ENCODE measurements at places on chromosomes 1 and 21.
A peak's percentile ranks its signal among the peaks of the same experiment; 100 is the strongest.

DNA sequence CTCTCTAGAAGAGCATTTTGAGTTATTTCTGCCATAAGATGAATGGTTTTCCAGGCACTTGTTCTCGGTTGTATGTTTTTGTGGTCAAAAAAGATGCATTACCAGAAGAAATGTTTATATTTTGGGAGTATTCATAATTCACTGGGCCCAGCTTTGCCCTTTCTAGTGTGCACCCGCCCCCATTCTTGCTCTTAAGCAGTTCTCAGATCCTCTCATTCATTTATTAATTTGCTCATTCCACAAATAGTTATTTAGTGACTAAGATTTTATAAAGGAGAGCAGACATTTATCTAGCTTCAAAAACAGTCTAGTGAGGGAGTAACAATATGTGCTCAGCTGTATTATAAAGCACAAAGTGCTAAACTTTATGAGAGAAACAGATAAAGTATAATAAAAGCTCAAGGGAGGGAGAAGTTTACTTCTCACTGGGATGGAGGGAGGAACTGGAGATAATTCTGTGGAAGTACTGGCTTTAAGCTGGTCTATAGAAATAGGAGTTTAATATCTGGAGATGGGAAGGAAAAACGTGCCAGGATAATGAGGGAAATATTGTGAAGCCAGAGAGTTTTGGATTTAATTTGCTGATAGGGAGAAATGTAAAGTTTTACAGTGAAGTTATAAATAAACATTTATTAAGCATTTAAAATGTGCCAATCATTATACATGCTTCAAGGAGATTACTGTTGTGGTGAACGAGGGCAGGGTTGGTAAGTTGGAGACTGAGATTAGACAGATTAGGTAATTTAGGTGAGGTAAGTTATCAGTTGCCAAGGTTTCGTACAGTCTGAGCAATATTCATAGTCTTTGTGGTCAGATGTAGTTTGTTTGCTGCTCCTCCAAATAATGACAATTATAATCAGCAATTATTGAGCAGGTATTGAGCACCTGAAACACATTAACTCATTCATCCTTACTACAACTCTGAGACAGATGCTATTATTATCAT lies 9.1 kb upstream of the MACF1 start:
- DNase-seq, result no peak

- DNase-seq, result peak; percentile 22
Measured at GRCh38 chr1:31483012-31483946, 70.3 kb downstream of the SERINC2 start.

DNA sequence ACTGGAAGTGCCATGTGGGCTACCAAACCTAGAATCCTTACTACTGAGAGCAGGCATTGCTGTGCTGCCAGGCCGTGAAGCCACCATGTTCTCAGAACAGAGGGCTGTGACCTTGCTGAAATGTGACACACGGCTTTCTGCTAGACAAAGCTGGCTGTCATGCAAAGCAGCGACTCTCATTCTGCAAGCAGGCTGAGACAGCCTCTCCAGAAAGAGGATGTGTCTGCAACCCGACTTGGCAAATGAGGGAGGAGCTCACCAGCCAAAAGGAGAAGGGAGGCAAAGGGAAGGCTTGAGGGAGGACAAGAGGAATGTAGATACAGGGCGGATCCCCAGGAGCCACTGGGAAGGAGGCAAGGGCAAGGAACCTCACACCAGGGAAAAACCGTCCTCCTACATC lies 85.7 kb upstream of the KRTAP19-8 start:
- peak; percentile 33 for DNase-seq

GRCh38 chr21:42120101-42120902 lies 49.2 kb downstream of the UMODL1 start:
- no peak for DNase-seq

DNA sequence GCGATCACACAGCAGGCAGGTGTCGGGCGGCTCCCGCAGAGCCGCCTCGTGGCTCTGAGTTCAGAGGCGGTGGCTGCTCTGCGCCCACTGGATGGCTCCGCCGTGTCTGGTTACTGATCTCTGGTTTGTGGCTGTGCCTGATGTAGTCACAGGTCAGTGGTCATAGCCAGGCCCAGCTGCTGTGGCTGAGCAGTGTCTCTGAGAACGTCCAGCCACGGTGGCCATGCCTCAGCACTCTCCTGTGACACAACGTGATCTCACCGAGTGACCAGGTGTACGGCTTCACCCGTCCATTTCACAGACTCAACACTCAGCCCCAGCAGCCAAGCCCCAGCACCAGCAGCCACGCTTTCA lies 61.2 kb downstream of the KCNN3 start:
- DNase-seq, result no peak

GRCh38 chr1:203465948-203466347 lies 9.7 kb upstream of the PRELP start:
- no peak for DNase-seq

- no peak for DNase-seq
Measured at GRCh38 chr1:6456800-6457466, 9.0 kb downstream of the TNFRSF25 start.

- DNase-seq, result no peak
Measured at GRCh38 chr1:58123051-58123450, 423.5 kb downstream of the OMA1 start.

- no peak for DNase-seq
Measured at GRCh38 chr1:48756683-48757316, 19.9 kb downstream of the BEND5 start.

GRCh38 chr1:184449916-184450315 lies 63.1 kb downstream of the C1orf21 start:
- DNase-seq, result no peak

DNA sequence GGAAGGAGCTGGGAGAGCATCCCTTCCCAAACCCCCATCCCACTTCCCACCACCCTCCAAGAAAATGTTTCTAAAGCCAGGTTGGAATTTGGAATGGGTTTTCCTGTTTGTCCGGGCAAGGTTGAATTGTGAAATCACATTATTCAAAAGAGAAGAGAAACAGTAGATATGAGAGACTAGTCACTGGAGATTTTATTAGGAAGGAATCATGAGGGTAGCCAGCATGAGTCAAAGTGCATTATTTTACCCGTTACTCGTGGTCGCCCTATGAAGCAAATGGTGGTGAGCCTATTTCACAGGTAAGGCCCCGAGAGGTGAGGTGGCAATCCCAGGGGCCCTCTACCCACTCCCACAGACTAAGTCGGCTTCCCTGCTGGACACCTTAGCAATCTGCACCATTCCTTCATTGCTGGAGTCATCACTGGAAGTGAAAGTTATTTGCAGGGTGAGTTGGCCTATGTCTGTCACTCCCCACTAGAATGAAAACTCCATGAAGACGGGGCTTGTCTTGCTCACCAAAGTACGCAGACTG lies 52.8 kb downstream of the TOMM20 start:
- no peak for DNase-seq

GRCh38 chr1:147726168-147726567 lies 34.2 kb downstream of the GJA5 start:
- no peak for DNase-seq

DNA sequence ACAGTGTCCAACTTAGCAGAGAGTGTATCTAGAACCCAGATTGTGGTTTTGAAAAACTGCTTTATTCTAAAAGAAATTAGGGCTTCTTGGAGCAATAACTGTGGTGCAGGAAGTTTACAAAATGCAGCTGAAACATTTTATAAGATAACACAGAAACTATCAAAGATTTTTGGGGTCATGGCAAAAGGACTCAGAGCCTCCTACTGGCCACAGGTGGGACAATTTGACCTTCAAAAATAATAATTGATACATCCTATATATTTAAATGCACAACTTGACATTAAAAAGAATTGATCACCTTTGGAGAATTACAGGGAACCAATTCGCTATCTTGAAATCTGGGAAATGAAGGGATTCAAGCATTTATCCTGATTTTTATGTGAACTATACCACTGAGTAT lies 235.2 kb downstream of the RPS6KC1 start:
- DNase-seq, result no peak

GRCh38 chr1:92291372-92291999 lies 7.3 kb downstream of the GLMN start:
- peak; percentile 4 for DNase-seq

DNA sequence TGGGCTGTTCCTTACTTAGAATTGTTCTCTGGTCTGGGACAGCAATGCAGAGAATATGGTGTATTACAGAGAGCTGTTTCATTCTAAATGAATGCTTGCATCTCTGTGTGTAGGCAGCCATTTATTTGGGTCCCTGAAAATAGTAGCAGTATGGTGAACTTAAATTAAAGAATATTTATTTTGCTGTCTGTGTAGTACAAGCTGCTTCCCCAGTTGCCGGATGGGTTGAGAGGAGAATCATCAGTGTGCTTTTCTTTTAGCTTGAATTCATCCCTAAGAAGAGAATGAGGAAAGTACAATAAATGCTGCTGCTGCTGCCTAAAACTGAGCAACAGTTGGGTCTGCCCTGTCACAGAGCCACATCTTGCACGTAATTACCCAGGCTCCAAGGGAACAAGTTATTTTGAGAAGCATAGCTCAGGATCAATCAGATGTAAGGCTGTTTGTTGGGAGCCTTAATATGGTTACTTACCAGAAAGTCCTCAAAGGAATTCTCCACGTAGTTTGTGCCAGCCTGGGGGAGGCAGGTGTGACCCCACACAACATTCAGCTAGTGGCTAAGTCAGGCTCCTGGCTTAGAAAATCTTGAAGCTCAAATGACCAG lies 16.6 kb downstream of the ACTN2 start:
- no peak for DNase-seq

DNA sequence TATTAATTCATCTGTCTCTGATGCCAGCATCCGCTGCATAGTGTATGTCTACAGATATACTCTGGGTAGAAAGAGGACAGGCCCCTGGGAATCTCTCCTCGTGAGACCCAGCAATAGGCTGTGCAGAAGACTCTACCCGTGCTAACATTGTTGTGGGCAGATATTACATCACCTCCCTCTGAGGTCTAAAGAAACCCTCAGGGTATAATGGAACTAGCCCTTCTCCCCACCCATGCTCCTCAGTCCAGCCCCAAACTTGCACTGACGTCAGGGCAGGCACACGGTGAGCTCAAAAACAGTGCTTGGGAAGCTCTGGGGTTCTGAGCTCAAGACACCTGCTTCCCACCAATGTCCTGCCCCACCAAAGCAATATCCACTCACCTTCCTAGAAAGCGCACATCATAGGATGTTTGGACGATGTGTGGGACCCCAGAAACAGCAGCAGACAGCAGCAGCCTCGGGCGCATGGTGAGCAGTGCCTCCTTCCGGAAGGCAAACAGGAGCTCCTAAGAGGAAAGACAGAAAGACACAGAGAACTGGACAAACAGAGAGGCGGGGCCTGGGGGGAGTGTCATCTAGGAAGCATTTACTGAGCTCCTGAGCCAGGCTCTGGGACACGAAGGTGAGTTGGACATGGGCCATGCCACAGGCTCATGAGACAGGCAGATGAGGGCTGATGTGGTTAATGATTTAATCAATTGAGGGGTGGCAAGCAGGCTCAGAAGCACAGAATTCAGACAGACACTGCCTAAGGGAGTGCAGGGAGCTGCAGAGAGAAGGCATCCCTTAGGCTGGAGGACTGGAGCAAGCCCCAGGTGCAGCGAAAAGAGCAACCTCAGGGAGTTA lies 4.8 kb downstream of the OVGP1 start:
- no peak for DNase-seq

DNA sequence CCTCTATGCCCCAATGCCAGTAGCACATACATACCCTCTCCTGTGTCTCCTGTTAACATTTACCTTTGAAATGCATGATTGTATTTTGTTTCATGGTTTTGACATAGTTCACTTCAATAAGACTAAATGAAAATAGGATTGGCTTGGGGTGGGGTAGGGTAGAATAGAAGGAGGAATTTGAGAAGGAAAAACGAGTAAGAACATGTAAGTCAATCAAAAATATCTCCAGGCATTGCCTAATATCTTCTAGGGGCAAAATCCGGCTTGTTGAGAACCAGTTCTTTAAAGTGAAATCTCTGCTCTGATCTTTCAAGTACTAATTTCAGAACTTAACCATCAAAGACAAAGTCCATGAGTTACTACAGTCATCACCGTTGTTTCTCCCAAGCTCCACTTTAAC lies 31.8 kb upstream of the RGS2 start:
- DNase-seq, result no peak

- DNase-seq, result no peak
Measured at GRCh38 chr1:77473690-77474089, 191.9 kb downstream of the AK5 start.

- DNase-seq, result no peak
Measured at GRCh38 chr1:60277269-60277668, 203.7 kb upstream of the C1orf87 start.

DNA sequence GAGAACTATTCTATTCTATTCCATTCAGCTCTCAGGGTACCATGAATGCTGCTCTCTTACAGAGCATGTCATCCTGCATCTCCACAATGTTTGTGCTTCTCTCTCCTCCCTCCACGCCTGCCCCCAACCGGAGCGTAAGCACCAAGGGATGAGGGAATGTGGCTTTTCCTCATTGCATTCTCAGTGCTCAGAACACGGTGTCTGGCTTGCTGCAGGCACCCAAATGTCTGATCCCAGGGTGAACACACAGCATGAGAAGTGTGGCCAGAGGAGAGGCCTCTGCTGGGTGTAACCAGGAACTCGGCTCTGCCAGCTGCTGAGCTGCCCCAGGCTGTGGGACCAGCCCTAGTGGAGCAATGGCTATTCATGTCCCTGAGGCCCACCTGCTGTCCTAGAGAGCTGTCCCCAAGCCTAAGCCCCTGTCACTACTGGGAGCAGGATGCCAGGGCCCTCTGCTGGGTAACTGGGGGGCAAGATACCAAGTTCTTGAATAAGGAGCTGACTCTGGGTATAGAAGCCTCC lies 38.3 kb downstream of the OLFML2B start:
- DNase-seq, result no peak

DNA sequence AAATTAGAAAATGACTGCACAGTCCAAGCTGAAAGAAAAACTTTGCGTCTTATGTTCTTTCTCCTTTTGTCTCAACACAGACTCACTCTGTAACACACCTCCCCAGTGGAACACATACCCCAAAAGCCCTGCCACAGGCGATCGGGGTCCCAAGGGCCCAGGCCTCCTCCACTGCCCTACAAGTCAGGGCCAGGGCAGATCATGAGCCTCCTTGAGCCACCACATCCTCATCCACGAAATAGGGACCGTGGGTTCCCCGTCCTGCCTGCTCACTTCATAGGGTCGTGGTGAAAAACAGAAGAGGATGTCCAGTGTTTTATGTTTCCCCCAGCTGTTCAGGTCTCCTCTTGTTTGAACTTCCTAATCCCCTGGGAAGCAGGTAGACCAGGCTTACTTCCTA lies 116.7 kb downstream of the KCNN3 start:
- no peak for DNase-seq

DNA sequence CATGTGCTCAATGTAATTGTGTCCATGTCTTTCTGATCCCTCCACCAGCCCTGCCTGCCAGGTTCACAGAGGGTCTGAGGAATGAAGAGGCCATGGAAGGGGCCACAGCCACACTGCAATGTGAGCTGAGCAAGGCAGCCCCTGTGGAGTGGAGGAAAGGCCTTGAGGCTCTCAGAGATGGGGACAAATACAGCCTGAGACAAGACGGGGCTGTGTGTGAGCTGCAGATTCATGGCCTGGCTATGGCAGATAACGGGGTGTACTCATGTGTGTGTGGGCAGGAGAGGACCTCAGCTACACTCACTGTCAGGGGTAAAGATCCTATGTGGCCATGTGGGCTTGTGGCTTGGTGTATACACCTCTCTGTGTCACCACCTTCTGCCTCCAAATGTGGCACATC lies 91.4 kb downstream of the OBSCN start:
- DNase-seq, result no peak

- no peak for DNase-seq
Measured at GRCh38 chr1:28512058-28512611, 6.3 kb downstream of the RCC1 start.

All from substantia nigra (tissue), 51 donors.